ENCODE measurements at places on chromosomes 2 and 18.

DNA sequence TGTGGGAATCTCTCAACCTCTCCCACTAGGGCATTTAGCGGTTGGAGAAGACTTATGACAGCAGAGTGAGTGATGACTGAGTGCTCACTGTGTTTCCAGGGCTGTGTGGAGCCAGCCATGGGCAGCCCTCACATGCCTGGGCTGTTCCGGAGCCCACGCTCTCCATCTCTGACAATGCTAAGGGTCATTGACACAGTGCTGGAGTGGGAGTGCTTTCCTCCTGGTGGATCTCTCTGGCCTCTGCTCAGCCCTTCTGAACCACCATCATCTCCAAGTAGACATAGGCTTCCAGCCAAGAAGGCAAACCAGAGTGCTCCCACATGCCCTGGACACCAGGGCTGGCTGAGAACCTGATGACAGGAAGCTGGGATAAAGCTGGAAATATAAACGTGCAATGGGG lies 33.1 kb upstream of the TWIST2 start:
- DNase-seq = no peak

DNA sequence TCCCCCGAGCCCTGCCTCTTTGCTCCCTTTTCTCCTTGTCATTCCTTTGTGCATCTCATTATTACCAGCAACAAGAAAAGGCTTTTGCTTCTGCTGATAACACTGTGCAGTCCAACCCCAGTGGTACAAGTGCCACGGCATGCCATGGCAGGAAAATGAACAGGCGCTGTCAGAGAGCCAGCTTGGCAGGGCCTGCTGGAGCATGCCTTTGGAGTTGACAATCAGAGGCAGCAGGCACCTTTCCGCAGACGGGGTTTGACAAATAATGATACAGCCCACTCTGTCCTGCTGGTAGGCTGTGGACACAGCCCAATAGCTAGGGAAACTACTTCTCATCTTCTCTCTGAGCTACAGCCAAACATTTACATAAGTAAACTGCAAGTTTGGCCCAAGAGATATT lies 243.9 kb upstream of the LRRTM1 start:
- no peak for DNase-seq

- DNase-seq = no peak
Observed at GRCh38 chr2:113180131-113180946, 6.6 kb downstream of the PSD4 start.

DNA sequence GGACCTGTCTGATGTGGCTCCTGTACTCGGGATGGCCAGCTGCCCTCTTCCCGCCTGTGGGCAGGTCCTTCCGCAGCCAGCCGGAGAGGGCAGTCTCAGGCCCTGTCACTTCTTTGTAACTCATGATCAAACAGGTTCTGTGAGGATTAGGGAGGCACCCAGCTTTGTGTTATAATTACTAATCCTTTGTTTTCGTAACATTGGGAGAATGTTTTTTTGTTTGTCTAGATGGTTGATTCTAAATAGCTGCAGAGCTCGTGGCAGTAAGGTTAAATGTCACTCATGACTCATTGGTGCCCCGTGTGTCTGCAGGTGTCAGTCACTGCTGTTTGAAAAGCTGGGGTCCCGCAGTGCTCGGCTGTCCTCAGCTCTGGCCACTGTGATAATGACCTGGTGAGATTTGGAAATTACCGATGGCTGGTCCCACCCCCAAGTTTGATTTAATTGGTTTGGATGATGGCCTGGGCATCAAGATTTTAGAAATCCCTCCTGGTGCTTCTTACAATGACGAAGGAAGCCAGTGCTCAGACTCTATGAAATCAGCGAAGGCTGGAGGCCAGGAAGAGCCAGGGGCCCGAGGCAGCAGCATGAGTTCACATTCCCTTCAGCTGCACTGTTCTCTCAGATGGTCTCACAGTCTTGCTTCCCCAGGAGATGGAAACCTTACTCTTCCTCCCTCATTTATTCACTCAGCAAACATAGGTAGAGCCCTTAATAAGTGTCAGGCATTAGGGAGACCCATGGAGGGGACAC lies 172.8 kb downstream of the VAPA start:
- DNase-seq = no peak

- DNase-seq = no peak
Observed at GRCh38 chr2:134647607-134648256, 71.1 kb downstream of the TMEM163 start.

- DNase-seq = no peak
Observed at GRCh38 chr2:16744521-16744920, 78.9 kb upstream of the CYRIA start.

- DNase-seq = no peak
Observed at GRCh38 chr2:184597571-184597991, 748 bp upstream of the ZNF804A start.
